MM.1S (cell line): ENCODE measurements at places on chromosomes 5 and 9.

DNA sequence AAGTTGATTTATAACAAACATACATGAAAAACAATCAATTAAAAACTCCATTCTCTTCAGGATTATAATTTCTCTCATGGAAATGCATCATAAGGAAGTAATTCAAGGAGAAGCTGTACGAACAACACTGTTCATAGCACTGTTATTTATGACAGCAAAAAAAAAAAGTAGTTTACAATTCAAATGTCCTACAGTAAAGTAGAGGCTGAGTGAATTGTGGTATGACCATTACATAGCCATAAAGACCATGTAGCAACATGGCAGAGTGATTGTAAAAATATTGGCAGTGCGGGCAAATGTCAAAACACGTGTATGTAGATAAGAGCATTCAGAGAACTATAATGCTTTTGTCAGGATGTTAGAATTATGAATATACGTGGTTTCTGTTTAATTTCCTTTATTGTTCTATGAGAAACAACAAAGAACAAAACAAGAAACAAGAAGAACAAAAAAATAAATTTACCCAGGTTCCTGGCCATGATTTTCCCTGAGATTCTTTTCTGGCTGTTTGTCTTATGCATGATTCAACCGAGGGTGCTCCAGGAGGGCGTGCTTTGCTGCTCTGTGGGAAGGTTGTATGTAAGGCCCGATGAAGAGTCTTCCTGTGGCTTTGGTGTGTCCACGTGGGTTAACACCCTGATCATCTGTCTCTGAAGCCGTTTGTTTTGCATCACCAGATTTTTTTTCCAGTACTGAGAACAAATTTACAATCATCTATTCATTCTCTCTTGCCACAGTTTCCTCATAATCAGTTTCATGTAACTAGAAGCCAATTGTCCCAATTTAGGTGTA, 28.8 kb downstream of the GCNT4 start:
- DNase-seq = no peak

GRCh38 chr9:127225801-127226625, 38.6 kb upstream of the GARNL3 start:
- no peak for DNase-seq

DNA sequence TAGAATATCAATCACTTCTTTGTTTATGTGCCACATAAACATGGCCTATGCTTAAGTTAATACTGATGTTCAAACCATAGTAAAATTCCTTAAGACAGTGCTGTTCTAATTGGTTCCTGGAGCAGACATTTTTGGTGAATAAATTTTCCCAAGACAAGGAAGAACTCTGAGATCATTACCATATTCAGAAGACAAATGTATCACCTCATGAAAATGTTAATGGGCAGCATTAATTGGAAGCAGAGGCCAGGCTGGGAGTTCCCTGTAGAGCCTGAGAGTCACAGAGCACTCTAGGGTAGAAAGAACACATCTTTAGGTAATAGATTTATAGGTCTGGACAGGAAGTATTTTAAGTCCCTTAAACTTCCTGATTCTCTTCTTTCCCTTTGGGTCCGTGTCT, 240.2 kb downstream of the MAN2A1 start:
- no peak for DNase-seq

- peak; percentile 89 for DNase-seq
Measured at GRCh38 chr9:68933434-68934328, 80.2 kb downstream of the PRKACG start.

GRCh38 chr9:91904588-91905236, 45.3 kb downstream of the ROR2 start:
- no peak for DNase-seq

GRCh38 chr5:169740435-169740834, 103.4 kb downstream of the DOCK2 start:
- DNase-seq = no peak

- DNase-seq = no peak
Measured at GRCh38 chr9:99231711-99232110, 9.6 kb downstream of the SEC61B start.

DNA sequence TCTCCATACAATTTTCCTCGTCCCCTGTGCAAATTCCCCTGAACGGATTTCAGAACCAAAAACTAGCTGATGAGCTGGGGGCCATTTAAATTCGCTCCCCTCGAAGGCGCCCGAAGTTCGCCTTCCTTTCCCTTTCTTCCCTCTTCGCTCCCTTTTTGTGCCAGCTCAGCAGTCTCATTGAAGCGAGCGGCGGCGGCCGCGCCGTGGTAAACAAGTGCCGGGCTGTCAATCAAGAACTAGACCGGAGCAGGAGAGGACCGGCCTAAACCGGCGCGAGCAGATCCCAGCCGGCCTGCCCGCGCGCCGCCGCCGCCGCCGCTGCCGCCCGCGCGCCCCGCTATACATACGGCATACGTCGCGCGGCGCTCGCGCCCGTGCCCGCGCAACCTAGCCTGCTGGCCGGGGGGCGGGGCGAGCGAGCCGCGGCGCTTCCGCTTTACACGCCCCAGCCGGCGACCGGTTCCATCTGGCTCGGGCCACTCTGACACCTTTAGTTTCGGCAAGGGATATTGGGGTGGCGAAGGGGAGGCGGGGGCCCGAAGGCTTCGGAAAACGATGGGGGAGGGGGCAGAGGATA, 3.1 kb downstream of the ARRDC3 start:
- DNase-seq = peak; percentile 97

- no peak for DNase-seq
Measured at GRCh38 chr9:137226338-137227053, 806 bp upstream of the RNF224 start.

- no peak for DNase-seq
Measured at GRCh38 chr9:130590305-130590704, 10.9 kb downstream of the FUBP3 start.

GRCh38 chr5:169914766-169915165, 65.5 kb downstream of the INSYN2B start:
- DNase-seq = no peak

GRCh38 chr5:180639741-180640610, 9.4 kb downstream of the FLT4 start:
- DNase-seq = no peak

DNA sequence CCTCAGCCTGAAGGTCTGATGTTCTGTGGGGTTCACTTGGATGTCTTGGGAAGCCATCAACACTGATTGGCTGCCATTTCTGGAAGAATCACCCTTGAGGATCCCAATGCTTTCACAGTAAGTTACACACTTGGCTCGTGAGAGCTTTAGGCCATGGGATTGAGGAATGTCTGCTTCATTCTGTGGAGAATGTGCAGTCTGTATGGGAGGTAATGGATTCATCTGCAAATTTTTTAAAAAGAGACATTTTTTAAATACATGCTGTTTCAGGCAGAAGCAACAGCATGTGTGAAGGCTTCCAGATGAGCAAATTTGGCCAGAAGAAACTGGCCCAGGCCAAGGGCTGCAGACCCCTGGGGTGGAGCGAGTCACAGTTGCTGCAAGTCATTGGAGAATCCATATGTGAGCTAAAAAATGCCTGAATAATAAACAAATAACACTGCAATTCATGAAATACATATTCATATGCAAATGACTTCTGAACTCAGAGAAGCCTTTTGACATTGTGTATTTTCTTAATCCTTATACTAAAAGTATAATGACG, 146.3 kb upstream of the RASEF start:
- no peak for DNase-seq

DNA sequence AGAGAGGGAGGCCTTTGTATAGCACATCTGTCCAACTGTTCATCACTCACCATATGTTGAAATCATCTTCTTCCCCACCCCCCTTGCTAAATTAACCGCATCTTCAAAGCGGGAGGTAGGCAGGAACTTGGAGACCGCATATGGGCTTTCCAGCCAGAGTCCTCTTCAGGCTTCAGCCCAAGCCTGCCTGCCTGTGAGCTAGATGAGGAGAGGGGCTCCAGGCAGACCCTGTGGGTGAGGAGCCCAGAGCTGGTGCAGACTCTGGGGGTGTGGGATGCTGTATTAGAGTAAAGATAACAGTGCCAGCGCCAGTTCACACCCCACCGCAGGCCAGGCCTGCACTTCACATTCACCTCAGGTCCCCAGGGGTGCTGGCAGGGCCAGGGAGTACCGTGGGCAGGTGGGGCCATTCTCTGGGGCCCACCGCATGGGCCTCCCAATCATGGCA, 16.2 kb downstream of the PRRC2B start:
- no peak for DNase-seq

- DNase-seq = no peak
Measured at GRCh38 chr5:147860641-147861025, 17.9 kb upstream of the SCGB3A2 start.

GRCh38 chr5:9505225-9505624, 40.6 kb downstream of the SEMA5A start:
- no peak for DNase-seq

DNA sequence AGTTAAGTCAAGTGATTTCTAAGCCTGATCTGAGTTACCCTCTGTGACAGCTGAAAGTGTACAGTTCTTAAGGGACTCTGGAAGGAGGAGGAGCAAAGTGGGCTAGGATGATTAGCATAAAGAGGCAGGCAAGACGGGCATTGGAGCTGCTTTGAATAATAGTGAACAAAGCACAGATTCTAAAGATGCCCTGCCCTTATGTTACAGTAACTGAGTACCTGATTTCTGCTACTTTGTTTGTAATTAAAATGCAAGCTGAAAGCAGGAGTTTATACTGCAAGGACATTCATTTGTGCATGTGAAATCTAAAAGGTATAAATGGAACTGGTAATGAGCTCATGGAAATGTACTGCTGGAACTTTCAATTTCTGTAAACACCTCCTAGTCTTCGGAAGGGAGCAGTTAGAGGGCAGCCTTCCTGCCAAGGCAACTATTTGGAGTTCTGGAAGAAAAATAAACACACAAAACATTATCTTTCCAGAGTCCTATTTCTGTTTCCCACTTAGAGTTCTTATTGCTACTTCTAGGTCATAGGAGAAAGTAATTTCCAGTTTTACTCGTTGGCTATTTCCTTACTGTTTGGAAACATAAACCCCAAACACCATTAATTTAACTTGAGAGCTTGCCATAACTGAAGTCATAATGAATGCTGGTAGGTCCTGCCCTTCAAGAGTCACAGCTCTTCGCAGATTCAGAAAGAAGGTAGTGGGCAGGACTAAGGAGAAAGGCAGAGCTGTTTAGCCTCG, at the start of gene RANBP3L:
Gene RANBP3L (minus strand): TSS at position 45 of the 746 bp plus-strand sequence. CDS start 486 bp downstream, outside the sequence.
- peak; percentile 78 for DNase-seq
